ENCODE measurements at places on chromosomes 12 and 14.

DNA sequence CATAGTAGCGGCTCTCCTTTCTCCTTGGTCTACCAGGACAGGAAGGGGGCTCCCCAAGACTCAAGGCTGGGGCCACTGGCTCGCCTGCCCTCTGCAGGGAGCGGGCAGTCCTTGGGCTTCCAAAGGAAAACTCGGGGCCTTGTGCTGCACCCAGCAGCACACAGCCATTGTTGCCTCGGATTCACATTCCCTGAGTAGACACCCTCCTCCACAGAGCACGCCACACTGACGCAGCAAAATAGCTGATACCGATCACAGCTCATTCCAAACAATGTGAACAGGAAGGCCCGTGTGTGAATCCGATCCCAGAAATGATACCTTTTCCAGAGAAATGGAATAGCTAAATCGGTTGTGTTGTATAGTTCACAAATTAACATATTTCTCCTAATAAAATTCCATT lies 65.1 kb upstream of the DYNC1H1 start:
- no peak for DNase-seq

- DNase-seq, result no peak
Measured at GRCh38 chr12:16225692-16226091, 51.8 kb downstream of the SLC15A5 start.

DNA sequence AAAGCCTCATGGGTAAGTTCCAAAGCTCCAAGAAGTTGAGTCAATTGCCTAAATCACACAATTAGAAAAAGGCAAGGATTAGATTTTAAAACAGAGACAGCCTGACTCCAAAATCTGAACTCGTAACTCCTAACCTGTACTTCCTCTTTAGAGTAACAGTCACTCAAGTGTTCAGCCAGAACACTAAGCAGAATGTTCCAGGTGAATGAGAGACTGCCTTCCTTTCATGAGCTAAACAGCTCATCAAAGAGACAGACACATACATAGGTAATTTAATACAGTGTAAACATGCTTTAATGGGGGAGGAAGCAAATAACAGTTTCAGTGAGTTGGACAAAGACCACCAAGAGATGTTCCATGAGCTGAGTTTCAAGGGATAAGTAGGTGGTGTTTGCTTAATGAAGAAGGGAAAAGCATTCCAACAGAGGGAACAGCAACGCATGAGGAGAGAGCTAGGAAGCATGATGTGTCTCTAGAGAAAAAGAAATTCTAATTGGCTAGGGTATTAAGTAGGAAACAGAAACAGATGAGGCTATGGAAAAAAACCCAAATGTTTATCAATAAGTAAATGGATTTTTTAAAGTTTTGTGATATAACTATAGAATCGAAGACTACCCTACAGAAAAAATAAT lies 403.9 kb downstream of the MED13L start:
- no peak for DNase-seq

DNA sequence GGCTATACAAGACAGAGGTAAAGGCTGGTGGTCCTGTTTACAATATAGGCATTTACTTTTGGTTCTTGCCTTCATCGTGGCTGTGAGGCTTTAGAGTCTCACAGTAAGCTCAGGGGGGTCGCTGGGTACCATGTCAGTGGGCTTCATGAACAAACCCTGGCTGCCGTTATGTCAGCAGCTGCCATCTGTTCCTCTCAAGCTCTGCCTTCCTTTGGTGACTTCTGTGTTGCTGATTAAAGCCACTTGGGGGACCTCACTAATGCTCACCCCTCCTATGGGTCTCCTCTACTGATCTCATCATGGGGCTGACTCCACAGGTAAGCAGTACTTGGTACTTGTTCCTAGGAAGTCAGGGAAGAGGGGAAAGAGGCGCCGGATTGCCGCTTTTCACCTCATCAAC lies 268.7 kb downstream of the TTC6 start:
- no peak for DNase-seq

GRCh38 chr14:94648801-94649200 lies 36.6 kb downstream of the SERPINA3 start:
- DNase-seq, result no peak

DNA sequence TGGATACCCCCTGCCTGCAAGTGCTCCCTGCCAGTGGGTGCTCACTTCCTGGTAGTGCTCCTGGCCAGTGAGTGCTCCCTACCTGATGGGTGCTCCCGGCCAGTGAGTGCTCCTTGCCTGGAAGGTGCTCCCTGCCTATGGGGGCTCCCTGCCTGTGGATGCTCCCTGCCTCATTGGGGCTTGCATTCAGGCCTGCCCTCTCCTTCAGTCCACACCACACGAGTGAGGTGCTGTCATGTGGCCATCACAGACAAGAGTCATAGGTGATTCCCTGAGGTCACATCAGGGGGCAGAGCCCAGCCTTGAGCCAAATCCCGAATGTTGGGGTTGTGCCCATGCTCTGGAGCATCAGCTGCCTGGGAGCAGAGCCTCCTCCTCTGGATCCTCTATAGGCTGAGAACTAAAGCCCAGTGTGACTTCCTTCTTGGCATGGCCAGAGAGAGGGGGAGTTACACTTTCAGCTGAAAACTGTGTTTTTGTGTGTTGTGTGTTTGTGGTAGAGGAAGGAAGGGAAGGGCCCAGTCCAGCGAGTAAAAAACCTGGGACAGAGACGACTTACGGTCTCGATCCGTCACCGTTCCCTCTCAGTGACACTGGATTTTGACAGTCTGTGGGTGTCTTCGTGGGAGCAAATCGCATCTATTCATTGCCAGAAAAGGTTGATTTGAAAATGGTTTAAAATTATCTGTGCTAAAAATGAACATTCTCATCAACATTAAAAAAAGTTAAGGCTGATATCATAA lies 136.0 kb downstream of the ADGRD1 start:
- DNase-seq, result no peak

DNA sequence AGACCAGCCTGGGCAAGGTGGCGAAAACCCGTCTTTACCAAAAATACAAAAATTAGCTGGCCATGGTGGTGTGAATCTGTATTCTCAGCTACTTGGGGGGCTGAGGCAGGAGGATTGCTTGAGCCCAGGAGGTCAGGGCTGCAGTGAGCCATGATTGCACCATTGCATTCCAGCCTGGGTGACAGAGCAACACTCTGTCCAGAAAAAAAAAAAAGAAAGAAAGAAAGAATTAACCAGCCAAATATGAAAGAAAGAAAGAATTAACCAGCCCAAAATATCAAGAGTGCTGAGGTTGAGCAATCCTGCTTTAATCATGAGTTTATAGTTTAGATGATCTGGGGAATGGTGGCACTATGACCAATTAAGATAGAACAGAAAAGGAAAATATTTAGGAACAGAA lies 3.5 kb upstream of the ACTN1 start:
- DNase-seq, result no peak

GRCh38 chr14:77086017-77086727 lies 11.9 kb upstream of the CIPC start:
- DNase-seq, result no peak

- no peak for DNase-seq
Measured at GRCh38 chr14:92959189-92959531, 36.2 kb downstream of the CHGA start.

- no peak for DNase-seq
Measured at GRCh38 chr12:25675808-25676207, 122.7 kb upstream of the LMNTD1 start.

DNA sequence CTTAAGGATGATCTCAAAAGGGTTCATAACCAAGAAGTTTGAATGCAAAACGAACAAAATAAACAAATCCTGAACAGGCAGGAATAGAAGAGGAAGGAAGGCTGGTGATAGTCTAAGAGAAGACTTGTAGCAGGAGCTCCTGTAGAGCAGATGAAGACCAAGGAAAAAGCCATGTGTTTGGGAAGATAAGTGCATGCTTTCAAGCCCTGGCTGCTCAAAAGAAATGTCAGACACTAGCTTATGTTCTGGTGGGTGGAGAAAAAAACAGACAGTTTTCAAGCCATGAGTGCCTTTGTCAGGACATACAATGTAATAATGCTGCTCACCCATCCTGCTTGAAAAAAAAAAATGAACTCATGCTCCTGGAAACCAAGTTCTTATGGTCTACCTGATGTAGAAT lies 27.4 kb downstream of the TAOK3 start:
- no peak for DNase-seq

- DNase-seq, result no peak
Measured at GRCh38 chr14:61329478-61330051, 8.2 kb downstream of the PRKCH start.

DNA sequence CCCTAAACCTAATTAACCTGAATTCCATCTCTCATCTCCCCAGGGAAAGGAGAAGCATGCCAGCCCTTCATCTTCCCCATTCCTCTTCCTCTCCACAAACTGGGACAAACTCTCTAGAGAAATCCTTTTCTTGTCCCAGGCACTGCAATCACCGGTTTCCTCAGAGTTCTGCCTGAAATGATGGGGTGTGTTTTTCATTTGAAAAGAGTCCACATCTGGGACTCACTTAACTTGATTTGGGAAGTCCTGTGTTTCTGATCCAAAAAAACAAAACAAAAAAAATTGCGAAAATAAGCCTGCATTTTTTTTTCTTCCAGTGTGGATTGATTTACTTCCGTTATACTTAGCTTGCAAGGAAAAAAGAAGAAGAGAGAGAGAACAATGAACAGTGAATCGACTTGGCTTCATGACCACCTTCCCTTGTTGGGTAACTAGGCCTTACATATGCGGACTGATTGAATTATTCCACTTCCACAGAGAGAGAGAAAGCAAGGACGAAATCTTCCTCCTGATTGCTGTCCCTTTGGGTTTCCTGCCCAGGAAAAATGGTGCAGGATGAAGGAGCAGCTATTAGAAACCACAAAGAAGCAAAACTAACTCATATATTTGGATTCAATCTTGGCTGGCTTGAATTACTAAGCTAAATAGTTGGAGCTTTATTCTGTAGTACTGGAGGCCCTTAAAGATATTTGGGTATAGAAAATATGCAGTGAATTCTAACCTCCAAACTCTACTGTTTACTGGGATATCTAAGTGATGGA lies 506.2 kb upstream of the TBX3 start:
- DNase-seq, result no peak

Measured in stimulated activated CD4-positive, alpha-beta T cell treated with anti-CD3 and anti-CD28 coated beads, Interleukin-4, amount 100 ng/mL, for 24 hours (primary cell).